ENCODE measurements at places on chromosomes 3 and 15.

GRCh38 chr15:67741308-67741707, 84.0 kb upstream of the SKOR1 start:
- DNase-seq, result no peak

GRCh38 chr3:151726016-151726415, 7.7 kb upstream of the AADACL2 start:
- no peak for DNase-seq

- no peak for DNase-seq
These were observed 7.0 kb upstream of the ATP8B4 start for GRCh38 chr15:50126072-50126471.

DNA sequence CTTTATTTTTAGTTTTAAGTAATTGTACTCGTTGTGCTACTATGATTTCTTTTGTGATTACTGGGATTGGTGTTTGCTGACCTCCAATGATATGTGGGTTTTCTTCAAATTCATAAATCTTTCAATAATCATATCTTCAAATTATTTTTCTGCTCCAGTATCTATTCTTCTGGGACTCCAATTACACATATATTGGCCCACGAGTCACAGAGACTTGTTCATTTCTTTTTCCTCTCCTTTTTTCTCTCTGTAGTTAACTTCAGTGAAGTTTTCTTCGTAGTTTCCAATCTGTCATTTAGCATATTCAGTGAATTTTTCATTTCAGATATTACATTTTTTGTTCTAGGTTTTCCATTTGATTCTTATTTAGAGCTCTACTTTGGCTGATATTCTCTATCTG, 21.4 kb downstream of the RFX7 start:
- DNase-seq, result no peak

DNA sequence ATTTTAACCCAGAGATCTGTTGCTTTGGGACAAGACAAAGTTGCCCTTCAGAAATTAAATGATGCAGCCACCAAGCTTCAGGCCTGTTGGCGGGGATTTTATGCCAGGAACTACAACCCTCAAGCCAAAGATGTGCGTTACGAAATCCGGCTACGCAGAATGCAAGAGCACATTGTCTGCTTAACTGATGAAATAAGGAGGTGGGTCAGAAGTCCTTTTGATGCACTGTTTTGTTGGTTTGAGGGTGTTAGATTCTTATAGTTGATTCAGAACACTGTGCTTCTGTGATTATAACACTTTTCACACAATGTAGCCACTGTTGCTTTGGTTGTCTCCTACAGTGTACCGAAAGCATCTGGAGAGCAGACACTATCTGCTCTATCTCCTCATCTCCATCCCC, 20.8 kb upstream of the NXPE3 start:
- no peak for DNase-seq

DNA sequence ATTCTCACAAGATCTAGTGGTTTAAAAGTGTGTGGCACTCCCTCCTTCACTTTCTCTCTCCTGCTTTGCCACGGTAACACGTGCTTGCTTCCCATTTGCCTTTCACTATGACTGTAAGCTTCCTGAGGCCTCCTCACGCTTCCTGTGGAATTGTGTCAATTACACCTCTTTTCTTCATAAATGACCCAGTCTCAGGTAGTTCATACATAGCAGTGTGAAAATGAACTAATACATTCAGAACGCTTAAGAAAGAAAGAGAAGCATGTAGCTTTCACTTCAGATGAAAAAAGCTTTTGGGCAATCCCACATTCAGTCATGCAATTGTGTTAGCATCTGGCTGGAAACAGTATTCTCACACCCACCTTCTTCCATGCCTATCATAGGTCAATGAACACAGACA, 24.4 kb downstream of the P3H2 start:
- no peak for DNase-seq

DNA sequence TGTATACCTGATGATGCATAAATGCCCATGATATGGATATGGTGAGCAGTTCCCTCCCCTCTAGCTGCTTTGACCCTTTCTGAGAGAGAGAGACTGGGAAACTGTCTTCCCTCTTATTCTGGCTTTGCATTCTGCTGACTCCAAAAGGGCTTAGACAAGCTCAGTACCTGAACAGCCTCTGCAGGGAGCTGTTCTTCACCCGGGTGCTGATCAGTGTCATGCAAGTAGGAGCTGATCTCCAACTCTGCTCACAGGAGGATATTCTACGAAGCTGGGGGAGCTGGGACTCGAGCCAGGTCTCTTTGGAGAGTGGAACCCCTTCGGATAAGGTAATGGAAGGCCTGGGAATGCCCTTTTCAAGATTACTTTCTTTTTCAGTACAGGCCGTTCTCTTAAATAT, 237.1 kb downstream of the RYR3 start:
- peak; percentile 54 for DNase-seq

DNA sequence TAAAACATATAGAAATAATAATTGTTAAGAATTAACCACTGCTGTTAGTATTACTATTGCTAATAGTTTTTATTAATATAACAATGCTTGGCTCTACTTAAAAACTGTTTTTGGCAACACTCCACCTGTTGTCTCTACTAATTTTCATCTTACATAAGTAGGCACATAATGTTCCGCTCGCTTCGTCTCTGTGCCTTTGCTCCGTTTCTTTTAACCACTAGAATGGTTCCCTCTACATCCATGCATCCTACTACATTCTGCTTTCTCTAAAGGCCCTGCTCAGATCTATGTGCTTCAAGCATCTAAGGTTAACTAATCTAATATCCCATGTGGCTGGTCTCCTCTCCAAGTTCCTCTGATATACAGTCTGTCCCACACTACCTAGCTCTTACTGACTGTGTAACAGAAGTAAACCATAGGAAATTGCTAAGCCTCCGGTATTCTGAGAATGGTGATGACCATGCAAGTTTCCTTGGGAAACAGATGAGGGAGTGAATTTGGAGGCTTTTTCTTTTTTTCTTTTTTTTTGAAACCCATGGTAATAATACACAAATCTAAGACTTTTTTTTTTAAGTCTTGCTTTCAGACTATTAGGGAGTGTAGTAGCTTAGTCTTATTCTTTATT, 138.3 kb downstream of the P3H2 start:
- DNase-seq, result no peak

- no peak for DNase-seq
These were observed 159.8 kb downstream of the MBNL1 start for GRCh38 chr3:152428577-152428976.

- DNase-seq, result peak; percentile 50
These were observed 333.4 kb downstream of the THSD4 start for GRCh38 chr15:71448688-71449114.

DNA sequence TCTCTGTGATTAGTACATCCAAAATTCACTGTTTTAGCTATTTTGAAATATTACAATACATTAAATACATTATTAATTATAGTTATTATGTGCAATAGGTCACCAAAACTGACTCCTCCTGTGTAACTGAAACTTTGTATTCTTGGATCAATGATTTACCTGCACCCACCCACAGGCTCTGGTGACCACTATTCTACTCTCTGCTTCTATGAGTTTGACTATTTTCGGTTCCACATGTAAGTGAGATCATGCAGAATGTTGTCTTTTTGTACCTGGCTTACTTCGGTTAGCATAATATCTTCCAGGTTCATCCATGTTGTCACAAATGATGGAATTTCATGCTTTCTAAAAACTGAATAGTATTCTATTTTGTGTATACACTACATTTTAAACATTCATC, 43.8 kb downstream of the SLC2A2 start:
- DNase-seq, result no peak

GRCh38 chr3:9395570-9396300, 1.7 kb upstream of the SETD5 start:
- no peak for DNase-seq
